ENCODE measurements at places on chromosomes 13 and 19.

DNA sequence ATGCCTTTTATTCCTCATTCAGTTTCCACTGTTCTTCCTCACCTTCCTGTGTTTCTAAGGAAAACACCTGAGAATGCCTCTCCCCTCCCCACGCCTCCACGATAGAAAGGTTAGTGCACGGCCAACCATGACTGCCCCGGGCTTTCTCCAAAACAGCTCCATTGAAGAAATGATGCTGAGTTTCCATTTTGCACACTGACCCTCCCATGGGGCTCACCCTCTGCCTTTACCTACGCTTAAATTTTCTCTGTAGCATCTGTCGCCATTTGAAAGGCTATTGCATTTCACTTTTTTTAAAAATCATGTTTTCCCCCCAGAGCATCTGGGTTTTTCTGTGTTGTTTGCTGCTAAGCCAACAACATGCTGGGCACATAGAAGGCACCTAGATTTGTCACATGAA, 48.2 kb downstream of the ABCC4 start:
- no peak for DNase-seq

- no peak for DNase-seq
Observed at GRCh38 chr13:110980921-110981320, 66.1 kb upstream of the ANKRD10 start.

DNA sequence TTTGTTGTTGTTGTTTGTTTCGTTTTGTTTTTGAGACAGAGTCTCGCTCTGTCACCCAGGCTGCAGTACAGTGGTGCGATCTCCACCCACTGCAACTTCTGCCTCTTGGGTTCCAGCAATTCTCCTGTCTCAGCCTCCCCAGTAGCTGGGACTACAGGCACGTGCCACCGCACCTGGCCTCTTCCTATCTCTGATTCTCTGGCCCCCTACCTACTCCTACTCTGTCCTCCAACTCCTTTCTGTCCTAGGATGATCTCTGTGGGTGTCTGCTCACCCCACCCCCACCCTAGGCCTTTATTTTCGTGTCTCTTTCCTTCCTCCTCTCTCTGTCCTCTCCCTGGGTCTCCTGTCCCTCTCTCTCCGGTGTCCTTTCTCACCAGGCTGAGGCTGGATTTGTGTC, 1.2 kb downstream of the PIH1D1 start:
- DNase-seq: no peak

DNA sequence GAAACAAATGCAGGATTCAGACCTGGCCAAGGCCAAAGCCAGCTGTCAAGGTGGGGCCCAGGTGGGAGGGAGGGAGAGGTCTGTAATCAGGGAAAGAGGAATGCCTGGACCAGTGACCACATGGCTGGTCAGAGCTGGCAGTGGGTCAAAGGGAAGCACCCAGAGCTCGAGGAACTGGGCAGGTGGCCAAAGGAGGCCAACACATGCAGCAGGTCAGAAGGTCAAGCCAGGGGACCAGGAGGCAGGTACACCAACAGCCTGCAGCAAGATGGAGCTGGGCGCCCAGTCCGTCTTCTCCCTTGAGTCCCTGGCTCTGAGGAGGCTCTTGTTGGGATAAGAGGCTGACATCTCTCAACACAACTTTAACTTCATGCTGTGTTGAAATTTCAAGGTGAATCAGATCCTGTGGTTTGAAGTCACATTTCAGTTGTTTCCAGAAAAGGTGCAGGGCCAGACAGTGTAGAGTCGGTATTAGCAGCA, 17.1 kb downstream of the GPATCH1 start:
- DNase-seq: no peak

- DNase-seq: no peak
Observed at GRCh38 chr19:17248011-17248776, 2.5 kb upstream of the NR2F6 start.

All from CD4-positive, alpha-beta T cell treated with Interleukin-1 beta for 1 hour (primary cell).